A549 (cell line): ENCODE measurements at places on chromosomes 3 and 15.

DNA sequence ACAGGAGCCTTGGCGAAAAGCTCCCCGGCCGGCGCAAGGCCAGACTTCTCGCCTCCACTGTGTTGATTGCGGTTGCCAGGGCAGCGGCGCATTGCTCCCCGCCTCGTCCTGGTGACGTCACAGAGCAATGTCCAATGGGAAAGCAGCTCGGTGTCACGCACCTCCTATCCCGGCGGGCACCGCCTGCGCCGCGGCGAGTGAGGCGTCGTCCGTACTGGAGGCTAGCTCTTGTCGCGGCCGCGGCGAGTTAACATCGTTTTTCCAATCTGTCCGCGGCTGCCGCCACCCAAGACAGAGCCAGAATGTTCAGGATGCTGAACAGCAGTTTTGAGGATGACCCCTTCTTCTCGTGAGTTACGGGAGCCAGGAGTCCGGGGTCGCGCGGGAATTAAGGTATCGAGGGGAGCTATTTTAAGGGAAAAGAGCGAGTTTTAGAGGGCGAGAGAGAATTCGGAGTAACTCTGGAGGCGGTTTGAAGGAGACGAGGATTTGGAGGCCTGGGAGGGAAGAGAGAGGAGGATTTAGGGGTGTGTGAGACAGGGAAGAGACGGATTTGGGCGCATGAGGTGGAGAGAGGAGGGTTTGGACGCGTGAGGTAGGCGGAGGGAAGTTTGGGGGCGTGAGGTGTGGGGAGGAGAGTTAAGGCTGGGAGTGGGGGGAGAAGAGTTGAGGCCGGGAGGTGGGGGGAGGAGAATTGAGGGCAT is at the start of gene MLF1:
MLF1 (plus strand) TSS at position 196 of the 704 bp plus-strand sequence; CDS start at position 303, 107 bp downstream.
- DNase-seq = peak; percentile 95

DNA sequence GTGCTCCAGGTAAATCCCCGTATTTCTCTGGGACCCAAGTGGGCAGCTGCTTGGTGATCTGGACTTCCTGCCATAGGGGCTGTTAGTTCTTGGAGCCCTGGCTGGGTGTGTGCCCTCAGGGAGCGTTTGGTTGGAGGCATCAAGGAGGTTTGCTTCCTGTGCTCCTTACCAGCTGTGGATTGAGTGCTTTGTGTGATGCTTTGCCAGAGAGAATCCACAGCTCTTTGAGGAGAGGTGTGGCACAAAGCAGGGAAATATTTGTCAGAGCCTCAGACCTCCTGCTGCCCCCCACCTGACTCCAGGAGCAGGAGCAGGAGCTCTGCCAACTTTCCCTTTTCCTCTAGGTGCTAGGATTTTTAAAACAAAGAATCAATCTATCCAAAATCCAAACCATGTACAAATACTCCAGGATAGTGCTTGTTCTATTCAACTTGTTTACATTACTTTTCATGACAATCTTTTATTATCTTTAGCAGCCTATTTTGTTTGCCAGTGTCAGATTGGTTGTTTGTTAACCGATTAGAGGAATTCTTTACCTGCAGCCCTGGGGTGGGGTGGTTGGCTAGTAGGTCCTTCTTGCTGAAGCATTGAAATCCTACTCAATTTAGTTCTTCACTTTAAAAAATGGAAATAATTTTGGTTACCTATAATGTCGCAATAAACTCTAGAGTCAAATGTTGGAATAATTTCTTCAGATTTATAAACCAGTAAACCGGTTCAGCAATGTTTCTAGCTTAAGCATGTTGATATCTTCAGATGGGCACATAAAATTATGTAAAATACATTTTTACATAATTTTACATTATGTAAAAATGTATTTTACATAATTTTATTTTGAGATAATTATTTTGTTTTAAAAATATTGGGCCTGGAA is 2.5 kb downstream of the CTDSPL start:
- no peak for DNase-seq

DNA sequence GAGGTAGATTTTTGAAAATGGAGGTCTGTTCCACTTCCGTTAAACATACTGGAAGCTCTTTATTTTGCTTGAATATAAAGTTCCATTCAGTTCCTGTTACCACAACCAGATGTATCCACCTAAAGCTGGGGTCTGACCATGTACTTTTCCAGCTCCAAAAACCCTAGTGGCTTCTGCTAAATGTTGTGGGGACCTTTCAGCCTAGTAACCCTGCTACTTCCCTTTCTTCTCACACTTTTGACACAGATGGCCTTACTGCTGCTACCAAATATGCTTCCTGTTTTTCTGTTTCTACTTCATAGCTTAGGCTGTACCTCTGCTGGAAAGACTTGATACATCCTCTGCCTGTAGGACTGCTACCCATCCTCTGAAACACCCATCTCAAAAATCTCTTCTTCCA is 87.8 kb downstream of the COL6A6 start:
- DNase-seq = no peak

DNA sequence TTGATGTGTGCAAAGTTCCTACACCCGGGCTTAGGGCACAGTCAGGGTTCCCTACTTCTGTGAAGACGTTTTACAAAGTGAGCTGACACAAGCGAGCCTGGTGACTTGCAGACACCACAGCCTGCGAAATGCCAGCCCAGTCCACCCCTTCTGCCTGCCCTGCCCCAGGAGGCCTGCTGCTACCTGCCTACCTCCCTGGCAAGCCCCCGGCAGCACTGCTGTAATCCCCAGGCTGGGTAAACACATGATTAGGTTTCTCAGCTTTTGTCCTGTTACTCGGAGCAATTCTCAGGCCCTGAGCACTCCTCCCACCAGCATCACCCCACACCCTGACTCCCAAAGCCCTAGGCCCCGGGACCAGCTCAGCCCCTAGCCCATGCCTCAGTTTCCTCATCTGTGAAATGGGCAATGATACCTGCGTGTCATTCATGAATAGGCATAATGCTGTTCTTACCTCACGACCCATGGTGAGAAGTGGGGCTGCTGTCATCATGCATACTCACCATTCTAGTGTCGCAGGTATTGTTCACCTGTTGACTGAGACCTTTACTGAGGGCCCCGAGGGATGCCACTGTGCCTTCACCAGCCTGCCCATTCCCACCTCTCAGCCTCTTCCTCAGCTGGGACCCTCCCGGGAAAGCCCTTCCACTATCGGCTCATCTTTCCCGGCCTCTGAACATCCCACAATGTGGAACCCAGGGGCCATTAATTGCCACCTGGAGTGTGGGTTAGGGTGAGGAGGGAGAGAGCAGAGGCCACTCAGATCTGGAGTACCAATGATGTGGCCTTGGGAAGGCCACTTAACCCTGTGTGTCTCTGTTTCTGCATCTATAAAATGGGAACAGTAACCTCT is 31.5 kb upstream of the SLC6A6 start:
- DNase-seq = no peak

GRCh38 chr3:152300029-152300731 is 31.5 kb downstream of the MBNL1 start:
- DNase-seq = no peak

GRCh38 chr3:40407611-40408010 is 20.6 kb downstream of the ENTPD3 start:
- no peak for DNase-seq

DNA sequence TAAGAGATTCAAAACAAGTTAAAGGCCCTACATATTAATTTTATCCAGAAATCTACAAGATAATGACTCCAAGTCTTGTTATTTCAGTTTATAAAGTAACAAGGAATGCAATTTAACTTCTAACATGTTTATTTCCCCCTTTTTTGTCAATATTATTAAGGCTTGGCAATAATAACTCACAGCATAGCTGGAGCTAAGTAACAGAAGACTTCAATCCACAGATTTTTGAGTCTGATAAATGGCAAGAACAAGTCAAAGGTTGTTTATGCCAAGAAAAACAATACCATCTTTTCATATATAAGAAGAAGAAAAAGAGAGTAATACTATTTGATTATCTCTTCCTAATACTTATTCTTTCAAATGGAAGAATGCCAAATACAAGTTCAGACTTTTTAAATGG is 631.0 kb upstream of the CCDC54 start:
- no peak for DNase-seq

DNA sequence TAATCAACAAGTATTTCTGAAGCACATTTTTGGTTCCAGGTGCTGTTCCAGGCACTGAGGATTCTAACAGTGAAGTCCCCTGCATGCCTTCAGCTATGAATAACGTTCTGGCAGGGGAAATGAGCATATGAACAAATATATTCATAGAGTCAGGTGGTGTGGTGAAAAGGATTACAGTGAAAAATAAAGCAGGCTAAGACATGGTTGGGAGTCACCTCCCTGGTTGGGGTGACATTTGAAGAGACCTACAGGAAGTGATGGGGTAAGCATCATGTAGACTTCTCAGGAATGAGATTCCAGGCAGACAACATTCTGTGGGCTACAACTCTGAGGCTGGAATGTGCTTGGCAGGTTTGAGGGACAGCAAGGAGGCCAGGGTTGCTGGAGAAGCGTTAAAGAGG is 15.0 kb downstream of the FRMD4B start:
- no peak for DNase-seq

GRCh38 chr3:16086690-16087089 is 87.8 kb upstream of the GALNT15 start:
- DNase-seq = no peak

DNA sequence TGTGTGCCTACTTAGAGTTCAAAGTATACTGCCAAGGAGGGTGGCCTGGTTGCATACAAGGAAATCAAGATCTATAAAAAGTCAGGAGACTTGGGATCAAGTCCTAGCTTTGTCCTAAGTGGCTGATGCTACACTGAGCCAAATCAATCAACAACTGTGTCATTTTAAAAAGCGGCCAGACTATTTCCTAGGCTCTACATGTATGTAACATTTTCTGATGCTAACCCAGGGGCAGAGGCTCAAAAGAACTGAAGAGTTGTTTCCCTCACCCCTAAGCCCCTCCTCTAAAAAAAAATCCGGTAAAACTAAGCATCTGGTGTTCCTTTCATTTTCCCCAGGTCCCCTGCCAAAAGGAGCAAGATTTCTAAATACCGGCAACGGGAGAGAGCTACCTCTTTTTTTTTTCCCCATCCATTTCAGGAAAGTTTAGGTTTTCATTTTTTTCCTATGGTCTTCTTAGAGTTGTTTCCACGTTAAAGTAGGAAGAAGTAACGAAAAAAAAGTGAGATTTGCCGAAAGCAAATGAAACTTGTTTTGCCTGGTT is 18.8 kb upstream of the CHD2 start:
- no peak for DNase-seq

GRCh38 chr3:20669675-20670074 is 483.7 kb upstream of the SGO1 start:
- DNase-seq = no peak

DNA sequence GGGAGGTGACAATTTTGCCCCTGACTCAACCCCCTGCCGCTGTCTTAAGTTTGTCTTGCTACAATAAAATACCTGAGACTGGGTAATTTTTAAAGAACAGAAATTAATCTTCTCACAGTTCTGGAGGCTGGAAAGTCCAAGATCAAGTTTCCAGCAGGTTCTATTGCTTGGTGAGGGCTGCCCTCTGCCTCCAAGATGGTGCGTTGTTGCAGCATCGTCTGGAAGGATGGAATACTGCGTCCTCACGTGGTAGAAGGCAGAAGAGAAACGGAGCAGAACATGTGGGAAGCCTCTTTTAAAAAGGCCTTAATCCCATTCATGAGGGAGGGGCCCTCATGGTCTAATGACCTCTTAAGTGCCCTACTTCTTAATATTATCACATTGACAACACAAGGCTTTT is 87.3 kb upstream of the SNTN start:
- DNase-seq = no peak

- DNase-seq = peak; percentile 86
These were observed 19.1 kb upstream of the TM4SF18 start for GRCh38 chr3:149352556-149352955.

GRCh38 chr3:45128950-45129349 is 17.2 kb downstream of the CDCP1 start:
- no peak for DNase-seq

GRCh38 chr3:147387885-147388699 is 18.3 kb downstream of the ZIC4 start:
- DNase-seq = no peak

- DNase-seq = no peak
These were observed at the start of gene SKOR1 for GRCh38 chr15:67824976-67825880. Gene SKOR1 (plus strand): TSS chr15:67825509. CDS start chr15:67825603, 94 bp downstream.

- DNase-seq = peak; percentile 44
These were observed 62.3 kb downstream of the UBP1 start for GRCh38 chr3:33377931-33378330.

- no peak for DNase-seq
These were observed 44.3 kb downstream of the THRB start for GRCh38 chr3:24450160-24450907.

- DNase-seq = no peak
These were observed 357.6 kb downstream of the GABRG3 start for GRCh38 chr15:27328608-27329007.

- DNase-seq = no peak
These were observed at the start of gene ZIC4 for GRCh38 chr3:147406028-147406931. Gene ZIC4 (minus strand): TSS chr3:147406543. CDS start chr3:147402797, 3,746 bp downstream.

GRCh38 chr3:188180114-188180513 is 26.2 kb downstream of the LPP start:
- DNase-seq = no peak

GRCh38 chr3:182330646-182331045 is 462.7 kb upstream of the ATP11B start:
- DNase-seq = no peak

GRCh38 chr3:150286390-150287147 is 121.5 kb upstream of the TSC22D2 start:
- DNase-seq = peak; percentile 75

GRCh38 chr3:145531548-145531947 is 629.4 kb downstream of the PLOD2 start:
- DNase-seq = no peak

- DNase-seq = no peak
These were observed 6.6 kb upstream of the STARD5 start for GRCh38 chr15:81330366-81331090.

DNA sequence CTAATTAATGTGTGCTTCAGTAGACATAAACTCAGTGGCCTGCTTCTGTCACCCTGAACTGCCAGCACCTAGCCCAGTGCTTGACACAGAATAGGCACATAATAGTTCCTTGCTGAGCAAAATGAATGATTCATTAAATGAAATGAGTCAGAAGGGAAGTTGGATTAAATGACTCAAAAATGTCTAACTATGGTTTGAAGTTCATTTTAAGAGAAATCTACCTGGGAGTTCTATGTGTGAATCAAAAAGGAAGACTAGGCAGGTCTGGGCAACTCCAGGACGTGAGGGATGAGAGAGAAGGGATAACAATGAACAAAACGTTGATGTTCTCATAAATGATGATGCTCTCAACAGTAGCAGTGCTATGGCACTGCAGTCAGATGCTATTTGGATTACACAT is 175.0 kb downstream of the CFAP20DC start:
- DNase-seq = no peak

DNA sequence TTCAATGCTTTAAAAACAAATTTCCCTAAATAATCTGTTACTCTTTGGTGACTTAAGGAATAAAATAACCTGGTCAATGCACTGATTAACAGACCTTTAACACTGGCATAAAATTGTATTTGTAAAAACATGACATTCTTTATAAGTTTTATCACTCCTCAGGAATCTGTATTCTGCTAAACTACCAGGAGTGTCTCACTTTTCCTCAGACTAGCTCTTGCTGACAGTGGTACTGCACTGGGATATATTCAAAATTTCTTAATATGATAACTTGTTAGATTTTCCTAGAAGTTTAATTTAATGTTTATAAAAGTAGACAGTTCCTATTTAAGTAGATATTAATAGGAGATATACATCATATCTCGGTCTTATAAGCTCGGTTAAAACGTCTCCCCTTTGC is 363.4 kb upstream of the ARHGEF26 start:
- no peak for DNase-seq

GRCh38 chr3:47867451-47868044 is 64.6 kb downstream of the DHX30 start:
- DNase-seq = no peak

- DNase-seq = no peak
These were observed 21.8 kb upstream of the CLDN18 start for GRCh38 chr3:137988152-137988551.

- no peak for DNase-seq
These were observed 39.6 kb upstream of the ITGA11 start for GRCh38 chr15:68471541-68471940.
